ENCODE measurements at places on chromosomes 13 and 19.
A peak's percentile ranks its signal among the peaks of the same experiment; 100 is the strongest.

DNA sequence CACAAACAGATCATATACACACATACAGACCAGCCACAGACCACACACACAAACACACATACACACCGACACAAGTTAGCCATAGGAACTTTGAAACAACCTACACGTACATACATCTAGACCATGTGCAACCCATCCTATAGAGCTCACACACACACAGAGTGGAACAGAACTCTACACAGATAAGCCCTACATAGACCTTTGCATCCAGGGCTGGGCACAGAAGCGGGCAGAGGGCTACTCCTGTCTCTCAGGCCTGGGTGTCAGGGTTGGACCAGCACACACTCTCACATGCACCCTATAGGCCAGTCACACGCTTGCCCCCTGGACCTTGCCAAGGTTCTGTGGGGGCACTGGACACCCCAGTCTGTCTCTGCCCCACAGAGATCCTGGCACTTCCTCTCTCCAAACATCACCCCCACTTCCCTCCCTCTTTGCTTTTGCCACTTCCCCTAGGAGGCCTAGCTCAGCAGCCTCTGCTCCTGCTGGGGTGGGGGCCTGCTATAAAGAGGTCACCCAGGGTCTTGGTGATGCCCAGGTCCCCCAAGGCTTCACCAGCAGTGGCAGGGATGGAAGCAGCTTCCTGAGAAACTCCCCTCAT is 5.8 kb upstream of the JUNB start:
- DNase-seq, result no peak

GRCh38 chr13:28058866-28059613 is 41.3 kb downstream of the FLT3 start:
- no peak for DNase-seq

DNA sequence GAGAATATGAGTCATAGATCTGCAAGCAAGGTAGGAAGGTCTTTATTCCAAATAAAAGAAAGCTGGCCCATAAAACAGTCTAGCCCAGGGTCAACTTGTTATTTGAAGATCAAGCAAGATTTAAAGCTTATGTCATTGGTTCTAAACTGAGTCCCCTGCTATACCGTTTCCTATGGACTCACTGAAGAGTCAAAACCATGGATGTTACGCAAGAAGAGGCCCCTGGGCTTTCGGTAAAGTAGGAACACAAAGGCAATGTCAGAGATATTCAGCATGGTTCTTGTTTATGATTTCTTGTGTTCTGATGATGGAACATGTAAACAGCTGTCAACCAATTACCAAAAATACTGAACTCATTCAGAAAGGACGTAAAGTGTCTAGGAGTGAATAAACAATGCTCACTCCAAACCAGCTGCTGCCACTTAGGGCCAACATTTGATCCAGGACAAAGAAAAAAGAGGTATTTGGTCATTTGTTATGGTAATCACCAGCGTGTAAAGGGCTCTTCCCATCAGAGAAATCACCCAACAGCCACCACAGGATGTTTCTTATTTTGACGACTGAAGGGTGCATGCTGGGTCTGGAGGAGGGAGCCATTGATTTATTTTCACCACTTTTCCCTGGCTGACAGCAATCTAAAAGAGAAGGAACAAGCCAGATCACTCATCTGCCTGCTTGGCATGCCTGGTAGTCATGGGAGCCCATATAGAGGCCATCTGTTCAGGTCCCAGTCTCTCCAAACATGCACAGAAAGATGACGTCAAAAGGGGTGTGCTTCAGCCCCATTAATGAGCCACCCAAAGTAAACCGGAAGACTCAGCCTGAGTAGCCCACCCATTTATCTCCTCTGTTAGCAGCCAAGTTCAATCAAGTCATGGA is 68.3 kb downstream of the FGF14 start:
- no peak for DNase-seq

DNA sequence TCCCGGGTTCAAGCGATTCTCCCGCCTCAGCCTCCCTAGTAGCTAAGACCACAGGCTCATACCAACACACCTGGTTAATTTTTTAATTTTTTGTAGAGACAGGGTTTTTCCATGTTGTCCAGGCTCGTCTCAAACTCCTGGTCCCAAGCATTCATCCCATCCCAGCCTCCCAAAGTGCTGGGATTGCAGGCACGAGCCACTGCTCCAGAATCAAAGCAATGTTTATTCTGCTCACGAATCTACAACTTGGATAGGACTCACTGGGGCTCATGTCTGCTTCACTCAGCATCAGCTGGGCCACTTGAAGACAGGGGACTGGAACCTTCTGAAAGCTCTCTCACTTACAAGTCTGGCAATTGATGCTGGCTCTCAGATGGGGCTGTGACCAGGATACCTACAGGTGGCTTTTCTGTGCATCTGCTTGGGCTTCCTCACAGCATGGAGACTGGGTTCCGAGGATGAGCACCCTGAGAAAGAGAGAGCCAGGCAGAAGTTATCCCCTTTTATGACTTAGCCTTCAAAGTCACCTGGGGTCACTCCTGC is 8.2 kb upstream of the ZNF792 start:
- DNase-seq, result no peak

DNA sequence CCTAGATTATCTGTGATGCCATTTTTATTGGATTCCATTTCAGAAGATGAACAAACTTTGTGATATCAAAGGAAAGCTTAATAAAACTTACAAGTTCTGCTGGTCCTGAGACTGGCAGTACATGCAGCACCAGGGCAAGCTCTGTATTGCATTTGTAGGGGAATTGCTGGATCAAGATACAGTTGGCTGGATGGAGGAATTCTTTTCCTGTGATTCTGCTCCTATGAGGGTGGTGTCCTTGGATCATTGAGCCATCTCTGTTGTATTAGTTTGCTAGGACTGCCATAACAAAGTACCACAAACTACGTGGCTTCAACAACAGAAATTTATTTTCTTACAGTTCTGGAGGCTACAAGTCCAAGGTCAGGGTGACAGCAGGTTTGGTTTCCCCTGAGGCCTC is 33.9 kb upstream of the CSNK1A1L start:
- no peak for DNase-seq

DNA sequence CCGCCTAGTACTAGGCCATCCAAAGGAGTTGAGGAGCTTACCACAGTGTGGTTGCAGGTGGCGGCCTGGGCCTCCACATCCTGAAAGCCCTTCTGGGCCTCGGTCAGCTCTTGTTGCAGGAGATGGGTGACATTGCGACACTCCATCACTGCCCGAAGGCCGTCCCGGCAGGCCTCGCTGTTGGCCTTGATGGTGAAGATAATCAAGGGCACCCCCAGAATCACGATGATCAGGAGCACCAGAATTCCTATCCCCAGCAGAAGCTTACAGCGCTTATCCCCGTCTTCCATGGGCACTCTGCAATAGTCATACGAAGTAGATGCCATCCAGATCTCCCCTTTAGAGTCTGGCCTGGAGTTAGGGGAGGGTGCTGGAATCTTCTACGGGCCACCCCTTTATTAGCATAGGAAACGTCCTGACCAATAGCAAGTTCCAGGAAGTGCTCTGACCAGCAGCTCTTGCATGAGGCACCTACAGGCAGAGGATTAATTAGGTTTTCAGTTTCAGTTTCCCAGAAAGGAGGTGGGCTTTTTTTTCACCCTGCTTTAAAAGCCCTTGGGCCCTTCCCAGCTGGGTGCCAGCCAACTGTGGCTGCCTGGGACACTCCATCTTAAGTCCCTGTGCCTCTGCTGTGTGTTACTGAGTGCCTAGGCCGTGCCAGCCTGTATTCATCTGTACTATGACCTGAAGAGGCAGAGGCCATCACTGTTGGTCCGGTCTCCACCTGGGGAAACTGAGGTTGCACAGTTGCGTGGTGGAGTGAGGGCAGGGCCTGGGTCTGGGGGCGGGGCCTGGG is at the start of gene BST2:
TSS of gene BST2 (minus strand) at position 381 of the 796 bp plus-strand sequence. CDS start at position 326, 55 bp downstream.
- peak; percentile 87 for DNase-seq

GRCh38 chr13:48163061-48163460 is 68.2 kb upstream of the MED4 start:
- DNase-seq, result no peak

GRCh38 chr13:74770361-74770760 is 636.2 kb upstream of the KLF12 start:
- no peak for DNase-seq

DNA sequence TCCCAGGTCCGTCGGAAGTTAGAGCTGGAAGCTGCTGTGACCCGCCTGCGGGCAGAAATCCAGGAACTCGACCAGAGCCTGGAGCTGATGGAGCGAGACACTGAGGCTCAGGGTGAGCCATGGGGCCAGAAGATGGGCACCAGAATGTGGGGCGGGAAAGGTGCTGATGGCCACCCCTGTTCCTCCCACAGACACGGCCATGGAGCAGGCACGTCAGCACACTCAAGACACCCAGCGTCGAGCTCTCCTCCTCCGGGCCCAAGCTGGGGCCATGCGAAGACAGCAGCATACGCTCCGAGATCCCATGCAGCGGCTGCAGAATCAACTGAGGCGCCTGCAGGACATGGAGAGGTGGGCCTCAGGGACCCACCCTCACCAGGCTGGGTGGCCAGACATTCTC is 2.5 kb downstream of the HAUS5 start:
- DNase-seq, result no peak

GRCh38 chr13:99642006-99642405 is 140.7 kb downstream of the TM9SF2 start:
- no peak for DNase-seq
